Peyer's patch (tissue), 4 donors: ENCODE measurements at places on chromosomes 4 and X.

DNA sequence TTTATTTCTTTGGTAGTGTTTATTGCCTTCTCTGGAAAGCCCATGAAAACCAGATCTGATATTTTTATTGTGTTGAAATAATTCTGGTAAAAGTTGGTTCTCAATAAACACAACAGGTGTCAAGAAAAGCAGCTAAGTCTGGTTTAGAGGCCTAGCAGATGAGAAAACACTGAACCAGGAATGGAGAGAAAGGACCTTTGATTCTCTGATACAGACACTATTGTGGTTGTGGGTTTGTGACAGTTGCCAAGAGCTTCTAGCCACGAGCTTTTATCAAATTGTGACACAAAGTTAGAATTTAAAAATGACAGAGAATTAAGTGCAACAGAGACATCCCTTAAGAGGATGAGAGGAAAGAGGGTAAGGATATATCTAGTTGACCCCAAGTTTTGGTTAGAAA, 42.6 kb downstream of the DDIT4L start:
- DNase-seq = no peak

GRCh38 chr4:184506527-184507121, 32.3 kb upstream of the IRF2 start:
- DNase-seq = peak; percentile 77

DNA sequence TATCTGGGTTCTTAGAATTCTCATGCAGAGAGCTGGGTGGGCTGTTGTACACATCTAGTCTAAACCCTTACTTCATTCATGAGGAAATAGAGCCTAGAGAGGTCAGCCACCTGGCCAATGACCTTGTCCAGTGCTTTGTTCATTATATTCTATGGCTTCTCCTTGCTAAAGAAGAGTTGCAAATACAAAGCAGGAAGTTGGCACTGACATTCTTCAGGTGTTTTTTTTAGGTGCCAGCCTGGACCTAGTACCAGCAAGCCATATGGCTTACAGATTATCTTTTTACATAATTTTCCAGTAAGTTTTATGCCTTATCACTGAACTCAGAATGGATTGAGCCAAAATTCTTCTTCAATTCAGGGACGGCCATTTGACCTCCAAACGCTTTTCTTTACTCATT, 54.7 kb upstream of the PGM2 start:
- no peak for DNase-seq

DNA sequence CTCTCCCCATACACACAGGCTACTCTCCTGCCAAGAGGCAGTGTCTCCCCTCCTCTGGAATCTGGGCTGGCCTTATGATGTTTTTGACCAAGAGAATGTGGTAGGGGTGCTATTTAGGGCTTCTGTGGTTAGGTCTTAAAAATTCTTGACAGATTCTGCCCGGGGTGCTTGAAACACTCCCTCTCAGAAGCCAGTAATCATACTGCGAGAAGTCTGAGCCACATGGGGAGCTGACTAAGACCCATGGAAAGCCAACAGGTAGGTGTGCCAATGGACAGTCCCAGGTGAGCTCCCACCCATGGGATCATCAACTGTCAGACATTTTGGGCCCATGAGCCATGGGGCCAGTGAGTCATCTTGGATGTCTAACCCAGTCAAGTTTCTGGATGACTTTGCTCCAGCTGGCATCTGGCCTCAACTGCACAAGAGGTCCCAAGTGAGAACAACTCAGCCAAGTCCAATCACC, 315.7 kb downstream of the FBXW7 start:
- no peak for DNase-seq

- DNase-seq = peak; percentile 7
Measured at GRCh38 chr4:184962125-184962638, 56.1 kb upstream of the HELT start.

- DNase-seq = no peak
Measured at GRCh38 chr4:136246876-136247275, 1285.4 kb downstream of the PCDH18 start.

GRCh38 chr4:59869559-59869958, 1330.6 kb upstream of the ADGRL3 start:
- DNase-seq = no peak

GRCh38 chr4:13547485-13548041, 3.3 kb upstream of the NKX3-2 start:
- DNase-seq = no peak

GRCh38 chrX:69896046-69896445, 153.7 kb downstream of the AWAT2 start:
- no peak for DNase-seq

GRCh38 chrX:112662559-112663427, 16.9 kb downstream of the LHFPL1 start:
- no peak for DNase-seq

DNA sequence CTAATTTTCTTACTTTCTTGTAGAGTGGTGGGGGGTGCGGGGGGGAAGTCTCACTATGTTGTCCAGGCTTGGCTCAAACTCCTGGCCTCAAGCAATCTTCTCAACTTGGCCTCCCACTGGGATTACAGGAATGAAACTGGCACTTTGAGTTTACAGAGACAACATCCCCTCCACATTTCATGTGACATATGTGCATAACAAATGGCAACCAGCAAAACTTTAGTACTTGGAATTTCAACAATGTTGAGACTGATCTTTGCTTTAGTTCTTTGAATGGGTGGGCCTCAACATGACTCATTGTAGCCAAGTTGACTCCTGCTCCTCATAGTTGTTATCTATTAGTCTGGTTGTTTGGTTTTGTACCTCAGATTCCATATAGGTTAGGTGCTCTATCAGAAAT, 11.4 kb upstream of the FMR1 start:
- no peak for DNase-seq

- no peak for DNase-seq
Measured at GRCh38 chr4:6910960-6911874, 1.6 kb downstream of the TBC1D14 start.

GRCh38 chr4:132642016-132642817, 506.9 kb upstream of the PCDH10 start:
- DNase-seq = no peak

DNA sequence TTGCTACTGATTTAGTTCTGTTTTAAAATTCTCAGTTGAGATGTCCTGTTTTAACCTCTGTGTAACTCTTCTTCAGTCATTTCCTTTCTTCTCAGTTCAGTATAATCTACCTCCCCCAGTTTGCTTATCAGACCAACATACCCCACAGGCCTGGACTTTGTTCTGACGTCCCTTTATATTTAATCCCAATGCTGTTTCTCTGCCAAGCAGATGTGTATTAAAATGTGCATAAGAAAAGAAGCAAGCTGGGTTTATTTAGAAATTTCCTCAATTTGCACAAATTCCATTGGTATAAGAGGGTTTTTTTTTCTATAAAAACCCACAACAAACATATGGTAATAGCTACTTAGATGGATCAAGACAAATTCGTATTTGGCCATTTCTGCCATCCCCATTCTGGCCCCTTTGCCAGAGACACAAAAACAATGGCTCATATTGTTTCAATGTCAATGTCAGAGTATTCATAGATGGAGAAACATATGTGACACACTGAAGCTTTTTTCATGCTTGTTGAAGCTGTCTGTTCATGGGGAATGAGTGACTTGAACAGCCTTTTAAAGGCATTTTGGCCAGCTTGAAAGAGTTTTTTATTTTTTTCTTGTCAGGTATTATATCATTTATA, 24.5 kb downstream of the HCCS start:
- DNase-seq = no peak

DNA sequence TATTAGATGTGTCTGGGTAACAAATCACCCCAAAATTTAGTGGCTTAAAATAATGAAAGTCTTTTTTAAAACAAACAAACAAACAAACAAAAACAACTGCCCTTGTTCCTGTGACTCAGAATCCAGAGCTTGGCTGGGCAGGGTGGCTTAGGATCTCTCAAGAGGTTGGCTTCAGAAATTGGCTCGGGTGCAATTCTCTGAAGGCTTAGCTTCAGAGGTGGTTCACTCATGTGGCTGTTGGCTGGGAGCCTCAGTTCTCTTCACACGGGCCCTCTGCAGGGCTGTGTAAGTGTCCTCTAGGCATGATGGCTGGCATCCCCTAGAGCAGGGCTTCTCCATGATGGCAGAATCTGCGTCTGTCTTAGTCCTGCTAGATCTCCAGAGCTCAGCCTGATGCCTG, 179.9 kb upstream of the BCOR start:
- DNase-seq = no peak

GRCh38 chrX:139298437-139298836, 232.1 kb upstream of the F9 start:
- no peak for DNase-seq

- peak; percentile 52 for DNase-seq
Measured at GRCh38 chr4:24471486-24472160, 112.7 kb downstream of the DHX15 start.

DNA sequence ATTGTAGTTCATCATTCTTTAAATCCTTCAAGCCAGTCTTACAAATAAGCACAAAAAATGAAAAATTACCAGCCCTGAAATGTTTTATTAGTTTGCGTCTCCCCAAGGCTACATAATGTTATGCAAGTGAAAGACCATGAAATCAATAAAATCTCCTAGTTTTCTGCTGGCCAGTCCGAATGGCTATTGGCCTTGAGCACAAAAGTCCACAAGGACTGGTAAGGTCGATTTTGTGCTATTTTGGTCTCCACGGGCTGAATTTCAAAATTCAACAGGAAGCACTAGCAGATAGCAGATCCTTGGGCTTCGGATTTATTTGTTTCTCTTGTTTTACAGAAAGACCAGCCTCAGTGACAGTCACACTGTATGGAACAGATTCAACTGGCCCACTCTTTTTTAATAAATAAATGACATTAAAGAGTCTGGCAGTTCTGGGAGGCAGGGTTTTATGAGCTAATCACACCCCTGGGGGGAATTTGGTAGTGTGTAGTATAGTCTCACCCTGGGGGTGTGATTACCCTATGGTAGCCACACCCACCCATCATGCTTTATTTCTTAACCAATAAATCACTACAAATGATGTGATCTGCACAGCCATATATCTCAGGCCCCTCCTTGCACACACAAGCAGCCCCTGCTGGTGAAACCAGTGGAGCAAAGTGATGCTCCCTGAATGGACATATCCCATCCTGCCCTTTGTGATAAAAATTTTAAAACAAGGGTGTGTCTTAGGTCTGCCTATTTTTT, 51.1 kb upstream of the TMEM33 start:
- no peak for DNase-seq

- no peak for DNase-seq
Measured at GRCh38 chr4:158816955-158817354, 48.1 kb downstream of the FNIP2 start.
